T-helper 17 cell (primary cell): ENCODE measurements at places on chromosomes 7 and 10.
A peak's percentile ranks its signal among the peaks of the same experiment; 100 is the strongest.

DNA sequence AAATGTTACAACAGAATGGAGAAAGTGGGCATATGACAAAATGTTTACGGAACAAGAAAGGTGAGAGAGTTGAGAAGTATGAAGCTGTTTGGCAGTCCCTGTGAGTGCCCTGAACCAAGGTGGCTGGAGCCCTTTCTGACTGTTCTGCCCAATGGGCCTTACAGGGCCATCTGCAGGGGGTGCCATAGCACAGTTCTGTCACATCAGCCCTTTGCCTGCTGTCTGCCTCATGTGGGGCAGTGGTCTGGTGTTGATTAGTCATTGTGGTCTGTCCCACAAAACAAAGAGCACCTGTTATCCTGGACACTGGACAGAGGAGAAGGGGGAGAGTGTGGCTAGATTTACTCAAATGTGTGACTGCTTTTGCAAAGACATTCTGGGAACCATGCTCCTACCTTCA, 51.5 kb upstream of the OSBPL3 start:
- no peak for DNase-seq

DNA sequence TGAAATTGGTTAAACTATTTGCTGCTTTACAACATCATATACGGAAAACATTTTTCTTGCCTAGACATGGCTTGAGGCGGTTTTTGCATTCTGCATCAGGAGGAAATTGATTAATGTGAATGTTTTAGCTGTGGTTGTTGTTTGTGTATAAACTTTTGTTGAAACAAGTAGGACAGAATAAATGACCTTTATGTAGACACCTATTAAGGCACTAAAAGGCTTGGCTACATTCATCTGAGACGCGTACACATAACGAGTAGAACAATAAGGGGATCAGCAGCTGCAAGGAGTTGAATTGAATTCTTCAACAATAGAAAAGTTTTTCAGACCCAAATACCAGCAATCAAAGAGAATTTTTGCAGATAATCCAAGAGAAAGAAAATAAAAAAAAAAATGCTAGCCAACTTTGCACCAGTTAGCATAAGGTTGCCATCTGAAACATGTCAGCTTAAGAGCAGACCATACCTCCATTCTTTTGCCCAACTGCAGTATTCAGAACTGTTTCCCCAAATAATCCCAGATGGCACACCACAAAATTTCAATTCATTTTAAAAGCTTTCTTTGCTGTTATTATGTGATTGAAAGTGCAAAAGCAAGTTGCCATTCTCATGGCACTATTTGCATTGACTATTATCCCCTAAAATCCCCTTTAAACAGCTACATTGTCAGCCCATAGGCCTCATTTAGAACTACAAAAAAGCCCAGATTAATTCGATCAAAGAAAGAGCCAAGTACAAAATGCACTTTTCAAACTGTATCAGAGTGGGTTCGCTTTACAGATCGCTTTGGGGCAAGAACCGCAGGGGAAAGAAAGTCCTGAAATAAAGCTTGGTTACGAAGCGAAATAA, 49.6 kb downstream of the GCC1 start:
- DNase-seq, result no peak

DNA sequence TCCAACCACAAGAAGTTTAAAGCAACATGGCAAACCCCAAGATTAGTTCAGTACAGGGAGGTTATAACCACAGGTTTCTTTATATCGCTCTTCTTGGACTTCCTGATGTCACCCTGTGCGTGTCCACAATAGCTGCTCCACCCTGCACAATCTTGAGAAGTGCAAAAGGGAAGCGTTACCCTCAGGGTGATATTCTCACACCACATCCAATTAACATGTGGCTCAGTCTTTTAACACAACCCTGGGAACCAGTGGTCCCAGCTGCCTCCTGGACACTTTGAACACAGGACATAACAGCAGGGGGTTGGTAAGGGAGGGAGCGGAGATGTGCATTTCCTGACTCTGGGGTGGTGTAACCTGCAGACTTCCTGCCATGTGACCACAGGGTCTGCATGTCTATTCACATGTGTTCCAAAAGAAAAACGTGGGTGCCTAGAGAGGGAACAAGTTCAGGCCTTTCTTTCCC, 64.6 kb downstream of the GSAP start:
- DNase-seq, result peak; percentile 29

DNA sequence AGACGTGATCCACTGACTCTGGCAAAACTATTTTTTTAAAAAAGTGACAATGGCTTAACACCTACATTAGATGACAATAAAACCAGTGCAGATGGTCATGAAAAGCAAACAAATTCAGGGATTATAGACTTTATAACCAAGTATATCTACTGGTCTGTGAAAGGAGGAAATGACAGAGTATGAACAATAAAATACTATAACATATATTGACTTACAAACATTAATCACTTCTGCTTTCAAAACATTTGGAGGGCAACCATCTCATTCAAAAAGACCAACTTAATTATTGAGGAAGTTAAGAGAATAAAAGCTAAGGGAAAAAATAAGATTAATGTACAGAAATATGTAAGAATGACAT, 34.8 kb downstream of the JMJD1C start:
- DNase-seq, result no peak

- DNase-seq, result no peak
Measured at GRCh38 chr10:126278851-126279250, 109.4 kb downstream of the ADAM12 start.

DNA sequence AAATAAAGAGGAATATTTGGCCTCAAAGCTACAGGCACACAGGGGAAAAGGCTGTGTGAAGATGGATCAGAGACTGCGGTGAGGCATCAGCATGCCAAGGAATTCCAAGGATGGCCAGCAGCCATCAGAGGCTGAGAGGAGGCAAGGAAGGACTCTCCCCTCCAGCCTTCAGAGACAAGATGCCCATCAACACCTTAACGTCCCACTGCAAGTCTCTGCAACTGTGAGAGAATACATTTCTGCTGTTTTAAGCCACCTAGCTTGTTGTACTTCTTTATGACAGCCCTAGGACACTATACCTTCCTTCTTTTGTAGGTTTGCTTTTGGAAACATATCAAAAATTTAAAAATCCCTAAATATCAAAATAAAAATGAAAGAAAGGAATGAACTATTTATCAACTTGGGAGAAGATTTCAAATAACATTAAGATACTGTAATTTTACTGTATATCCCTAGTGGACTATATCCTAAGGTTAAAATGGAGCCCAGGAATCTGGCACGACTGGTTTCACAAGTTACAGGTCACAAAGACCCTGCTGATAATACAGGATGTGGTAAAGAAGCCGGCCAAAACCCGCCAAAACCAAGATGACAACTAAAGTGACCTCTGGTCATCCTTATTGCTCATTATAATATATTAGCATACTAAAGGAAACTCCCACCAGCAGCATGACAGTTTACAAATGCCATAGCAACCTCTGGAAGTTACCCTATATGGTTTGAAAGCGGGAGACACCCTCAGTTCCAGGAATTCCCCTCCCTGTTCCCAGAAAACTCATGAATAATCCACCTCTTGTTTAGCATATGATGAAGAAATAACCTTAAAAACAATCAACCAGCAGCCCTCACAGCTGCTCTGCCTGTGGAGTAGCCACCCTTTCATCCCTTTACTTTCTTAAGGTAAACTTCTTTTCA, 185.2 kb downstream of the AVL9 start:
- DNase-seq, result no peak

- no peak for DNase-seq
Measured at GRCh38 chr10:35699848-35700486, 57.9 kb upstream of the FZD8 start.

DNA sequence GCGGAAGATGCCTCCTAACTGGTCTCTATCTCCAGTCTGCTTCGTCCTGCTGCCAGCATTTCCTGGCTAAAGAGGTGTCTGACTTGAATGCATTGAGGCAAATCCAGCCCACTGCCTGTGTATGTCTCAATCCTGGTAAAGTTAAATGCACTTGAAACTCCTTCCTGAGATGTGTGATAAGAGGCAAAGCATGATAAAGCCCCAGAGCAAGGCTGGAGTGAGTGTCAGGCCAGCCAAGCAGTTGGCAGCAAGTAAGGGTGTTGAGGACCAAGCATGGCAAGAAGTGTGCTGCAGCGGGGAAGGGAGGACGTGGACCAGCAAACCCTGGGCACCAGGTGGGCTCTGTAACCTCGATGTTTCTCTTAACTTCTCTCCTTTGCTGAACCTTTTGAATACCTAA, 29.1 kb downstream of the LRRC18 start:
- DNase-seq, result no peak

GRCh38 chr10:116324951-116325635, 845 bp downstream of the CCDC172 start:
- DNase-seq, result no peak
